ENCODE measurements at places on chromosomes 5 and 9. TPM values are rescaled to one million over a fixed set of nuclear protein-coding genes. Genes with fewer than 3 reads are reported as not detected.

The GABRA1 gene
- total RNA-seq = not detected

The TRIM36 gene
- total RNA-seq = 0.49 TPM

The SEC16A gene
- 15.1 TPM for total RNA-seq

The PCDHA6 gene
- total RNA-seq = 0.13 TPM

The ANXA6 gene
- total RNA-seq = 187 TPM

The TLX3 gene
- total RNA-seq = not detected
